ENCODE measurements at places on chromosomes 7 and 10.

DNA sequence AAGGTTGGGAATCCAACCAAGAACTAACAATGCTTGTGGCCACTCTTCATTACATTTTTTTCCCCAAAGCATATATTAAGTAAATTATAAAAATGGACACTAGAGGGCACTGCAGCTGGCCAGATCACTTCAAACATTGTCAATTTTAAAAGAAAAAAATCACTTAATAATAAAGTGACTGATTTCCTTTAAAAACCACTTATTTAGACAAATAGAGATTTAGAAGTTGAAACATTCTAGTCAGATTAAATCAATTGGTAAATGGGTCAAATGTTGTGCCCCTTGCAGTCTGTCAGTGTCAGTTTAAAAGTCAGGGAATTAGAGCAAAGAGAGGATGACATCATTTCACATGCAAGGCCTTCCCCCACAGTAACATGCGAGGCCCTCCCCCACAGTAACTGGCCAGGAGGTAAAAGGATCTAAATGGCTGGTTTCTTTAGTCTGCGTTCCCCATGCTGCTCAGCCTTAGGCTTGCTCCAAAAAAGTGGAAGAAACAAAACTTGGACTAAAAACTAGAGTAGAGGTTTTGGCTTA is 177.9 kb downstream of the SKAP2 start:
- DNase-seq = no peak

DNA sequence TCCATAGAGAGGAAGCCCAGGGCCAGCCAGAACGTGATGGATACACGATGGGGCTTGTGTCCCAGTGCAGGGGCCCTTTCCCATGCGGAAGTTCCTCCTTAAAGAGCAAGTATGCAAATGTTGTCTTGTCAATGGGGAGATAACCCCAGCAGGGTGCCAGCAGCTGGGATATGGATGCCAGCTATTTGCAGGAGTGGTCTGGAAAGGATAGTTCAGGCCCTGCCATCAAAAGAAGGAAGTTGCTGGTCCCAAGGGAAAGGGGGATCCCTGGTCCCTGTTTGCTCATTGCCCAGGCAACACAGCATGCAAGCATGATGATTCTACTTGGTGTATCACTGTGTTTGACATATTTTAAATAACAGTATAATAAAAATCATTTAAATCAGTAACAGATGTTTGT is 73.1 kb upstream of the HECW1 start:
- no peak for DNase-seq

GRCh38 chr7:33604056-33604455 is 301.3 kb upstream of the BMPER start:
- no peak for DNase-seq

- DNase-seq = no peak
These were observed 66.4 kb downstream of the MET start for GRCh38 chr7:116738378-116738777.

GRCh38 chr7:107920048-107920772 is 29.2 kb downstream of the DLD start:
- no peak for DNase-seq

GRCh38 chr10:102401342-102401654 is 5.8 kb downstream of the NFKB2 start:
- no peak for DNase-seq

- no peak for DNase-seq
These were observed 598 bp upstream of the ZEB1 start for GRCh38 chr10:31318382-31318853.

GRCh38 chr7:46165276-46165675 is 244.2 kb upstream of the IGFBP3 start:
- DNase-seq = no peak

DNA sequence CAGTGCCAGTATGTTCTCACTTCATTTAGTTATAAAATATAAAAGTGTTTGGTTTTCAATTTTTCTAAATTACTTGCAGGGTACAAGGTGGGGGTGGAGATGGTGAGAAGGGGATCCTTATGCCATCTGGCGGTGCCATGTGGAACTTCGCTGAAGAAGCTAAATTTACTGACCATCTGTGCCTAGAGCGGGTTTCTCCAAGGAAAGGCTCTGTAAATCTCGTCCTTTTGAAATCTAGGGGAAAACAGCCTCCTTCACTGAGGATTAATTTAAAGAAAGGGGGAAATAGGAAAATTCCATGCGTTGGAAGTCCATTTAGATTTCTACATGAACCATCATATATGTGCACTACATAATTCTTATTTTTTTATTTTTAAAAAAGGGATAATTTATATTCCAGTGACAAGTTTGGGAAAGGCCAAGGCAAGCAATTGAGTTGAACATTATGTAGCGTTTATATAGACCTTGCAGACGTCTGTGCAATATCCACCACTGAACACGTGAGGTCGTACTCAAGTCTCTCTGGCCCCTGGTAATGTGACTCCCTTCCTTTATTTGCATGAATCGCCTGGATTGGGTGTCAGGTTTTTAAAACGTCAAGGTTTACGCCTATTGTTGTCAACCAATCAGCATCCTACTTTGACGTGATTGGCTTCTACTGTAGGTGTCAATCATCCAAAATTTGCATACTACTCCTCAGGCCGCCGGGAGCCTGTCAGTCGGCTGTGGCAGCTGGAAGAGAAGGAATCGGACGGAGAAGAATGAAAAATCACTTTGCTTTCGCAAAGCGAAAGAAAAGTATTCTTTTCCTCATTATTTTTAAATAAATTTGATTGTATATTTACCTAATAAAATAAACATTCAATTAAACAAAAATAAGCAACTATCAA is 297.1 kb upstream of the NFE2L3 start:
- DNase-seq = no peak

DNA sequence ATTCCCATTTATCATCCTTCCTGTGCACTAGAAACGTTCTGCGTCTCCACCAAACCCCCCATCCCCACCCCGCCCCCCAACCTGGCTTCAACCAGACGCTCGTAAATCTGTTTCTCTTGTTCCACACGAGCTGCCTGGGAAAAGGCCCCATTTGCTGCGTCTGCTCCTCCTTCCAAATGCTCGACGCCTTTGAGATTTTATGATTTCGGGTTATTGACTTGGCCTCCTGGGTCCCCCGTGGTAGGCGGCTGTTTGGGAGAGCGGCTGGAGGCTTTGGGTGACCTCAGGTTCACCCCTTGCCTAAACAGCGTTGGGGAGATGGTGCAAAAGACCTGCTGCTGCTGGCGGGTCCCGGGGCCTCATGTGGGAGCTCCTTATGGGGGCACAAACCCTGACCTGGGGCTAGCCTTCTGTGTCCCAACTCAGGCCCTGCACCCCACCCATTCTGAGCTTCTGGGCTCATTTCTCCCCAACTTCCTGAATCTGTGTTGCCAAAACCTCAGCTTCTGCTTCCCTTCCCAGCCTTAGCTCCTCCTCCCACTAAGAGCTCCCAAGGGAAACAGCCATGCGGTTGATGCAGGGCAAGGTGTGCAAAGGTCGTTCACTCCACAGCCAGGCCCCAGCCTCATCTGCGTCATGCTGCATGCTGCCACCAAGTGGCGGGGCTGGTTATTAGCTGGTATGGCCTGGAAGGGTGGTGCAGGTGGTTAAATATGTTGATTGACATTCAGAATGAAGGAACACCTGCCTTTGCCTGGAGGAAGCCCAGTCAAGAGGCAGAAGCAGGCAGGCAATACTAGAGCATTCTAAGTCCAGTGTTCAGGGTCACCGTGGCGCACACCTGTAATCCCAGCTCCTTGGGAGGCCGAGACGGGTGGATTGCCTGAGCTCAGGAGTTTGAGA is 49.1 kb upstream of the ELN start:
- DNase-seq = no peak

DNA sequence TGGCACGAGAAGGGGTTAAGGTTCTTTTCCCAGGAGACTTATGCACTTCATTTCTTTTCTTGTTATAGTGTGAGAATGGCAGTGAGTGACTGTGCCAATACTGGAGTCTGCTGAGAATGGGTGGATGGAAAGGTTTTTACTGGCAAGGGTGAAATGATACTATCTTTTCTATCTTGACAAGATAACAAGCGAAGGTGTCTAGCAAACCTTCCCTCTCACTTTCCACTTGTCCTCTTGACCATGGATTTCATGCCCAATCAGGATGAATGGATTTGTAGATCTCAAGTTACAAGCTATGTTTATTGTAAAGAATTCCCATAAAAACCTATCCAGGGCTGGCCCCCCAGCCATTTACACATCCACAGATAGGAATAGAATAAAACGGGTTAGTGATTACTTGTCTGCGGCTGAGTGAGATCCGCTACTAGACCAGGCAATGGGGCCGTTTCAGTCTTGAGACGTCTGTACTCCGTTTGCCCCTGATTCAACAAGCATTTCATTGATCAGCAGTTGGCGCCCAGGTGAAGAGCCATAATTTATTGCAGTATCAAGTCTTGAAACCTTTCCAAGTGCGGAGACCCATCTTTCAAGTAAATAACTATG is 152.6 kb downstream of the PRKCQ start:
- no peak for DNase-seq

DNA sequence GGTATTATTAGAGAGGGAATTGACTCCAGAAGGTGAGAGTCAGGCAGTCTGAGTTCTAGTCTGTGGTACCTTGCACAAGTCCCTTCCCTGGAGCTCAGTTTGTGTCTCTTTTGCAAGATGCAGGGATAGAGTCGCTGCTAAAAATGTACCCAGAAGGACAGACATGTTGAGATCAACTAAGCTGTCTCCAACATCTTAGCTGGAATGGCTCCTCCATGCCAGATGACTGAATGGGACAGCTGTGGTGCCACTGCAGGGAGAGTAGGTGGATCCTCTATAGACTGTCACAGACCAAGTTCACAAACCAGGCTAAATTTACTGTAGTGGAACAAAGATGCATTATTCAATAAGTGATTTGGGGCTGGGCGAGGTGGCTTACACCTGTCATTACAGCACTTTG is 120.1 kb downstream of the NEURL1 start:
- DNase-seq = no peak

- DNase-seq = no peak
These were observed 411.0 kb upstream of the PCDH15 start for GRCh38 chr10:55212051-55212450.

DNA sequence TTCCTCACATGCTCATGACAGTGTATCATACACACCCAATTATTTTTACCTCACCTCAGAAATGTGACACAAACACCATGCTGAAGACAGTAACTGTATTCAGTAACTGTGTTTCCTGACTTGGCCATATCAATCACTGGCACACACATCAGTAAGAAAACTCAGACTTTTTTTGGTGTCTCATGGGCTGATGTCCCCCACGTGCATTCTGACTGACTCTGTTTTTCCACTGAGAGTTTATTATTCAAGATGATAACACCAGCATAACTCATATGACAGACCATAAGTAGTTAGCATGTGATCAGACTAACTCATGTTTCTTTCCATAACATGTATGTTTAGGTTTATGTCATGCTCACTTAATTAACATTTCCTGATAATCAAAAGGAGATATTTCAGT is 124.8 kb downstream of the CD36 start:
- DNase-seq = no peak

GRCh38 chr7:75611557-75612178 is 119.5 kb downstream of the SPDYE5 start:
- no peak for DNase-seq

- no peak for DNase-seq
These were observed 395 bp upstream of the ZNF25 start for GRCh38 chr10:37976880-37977203.

DNA sequence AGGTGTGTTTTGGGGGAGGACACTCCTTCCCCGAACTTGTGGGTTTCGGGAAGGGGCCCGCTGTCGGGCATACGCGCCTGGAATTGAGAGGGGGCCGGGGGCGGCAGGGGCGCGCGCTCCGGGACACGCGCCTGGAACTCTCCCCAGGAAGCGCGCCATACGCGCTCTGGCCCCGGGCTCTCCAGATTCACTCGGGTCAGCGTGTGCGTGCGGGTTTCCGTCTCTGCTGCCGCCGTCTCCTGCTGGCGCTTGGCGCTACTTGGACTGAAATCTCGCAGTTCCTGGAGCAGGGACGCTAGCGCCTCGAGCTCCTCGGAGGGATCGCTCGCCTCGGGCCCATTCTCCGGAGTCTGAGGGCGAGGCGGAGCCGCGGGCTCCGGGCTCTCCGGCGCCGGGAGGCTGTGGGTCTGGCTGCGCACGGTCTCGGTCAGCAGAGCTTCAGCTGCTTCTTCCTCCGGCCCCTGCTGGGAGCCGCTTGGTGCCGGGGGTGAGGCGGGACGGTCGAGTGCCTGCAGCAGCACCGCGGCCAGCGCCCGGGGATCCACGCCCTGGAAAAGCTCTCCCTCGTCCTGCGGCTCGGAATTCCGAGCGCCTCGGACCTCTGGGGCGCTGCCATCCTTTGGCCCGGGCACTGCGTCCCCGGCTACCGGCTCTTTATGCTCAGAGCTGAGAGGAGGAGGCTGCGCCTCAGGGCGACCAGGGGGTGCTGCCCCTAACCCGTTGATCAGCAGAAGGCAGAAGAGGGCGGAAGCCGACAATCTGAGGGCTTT is 1.1 kb downstream of the VGF start:
- no peak for DNase-seq

- DNase-seq = no peak
These were observed 100.6 kb upstream of the PDE1C start for GRCh38 chr7:32170838-32171237.

- no peak for DNase-seq
These were observed 673.2 kb upstream of the PCDH15 start for GRCh38 chr10:55474258-55474657.

GRCh38 chr10:128286141-128286761 is 160.0 kb upstream of the MKI67 start:
- DNase-seq = no peak

DNA sequence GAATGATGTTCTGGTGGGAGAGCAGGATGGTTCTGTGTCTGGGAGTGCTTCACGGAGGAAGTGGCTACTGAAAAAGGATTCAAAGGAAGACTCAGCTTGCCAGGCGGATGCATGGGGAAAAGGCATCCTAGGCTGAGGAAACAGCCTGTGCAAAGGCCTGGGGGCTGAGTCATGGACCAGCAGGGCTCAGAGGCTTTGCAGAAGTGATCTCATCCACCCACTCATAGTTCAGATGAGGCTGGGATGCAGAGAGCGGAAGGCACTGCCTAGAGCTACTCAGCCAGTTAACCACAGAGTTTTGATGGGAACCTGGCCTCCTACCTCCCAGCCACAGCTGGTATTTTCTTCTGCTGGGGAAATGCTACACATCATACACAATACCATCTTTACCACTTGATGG is 15.8 kb upstream of the ADAMTS14 start:
- DNase-seq = no peak

DNA sequence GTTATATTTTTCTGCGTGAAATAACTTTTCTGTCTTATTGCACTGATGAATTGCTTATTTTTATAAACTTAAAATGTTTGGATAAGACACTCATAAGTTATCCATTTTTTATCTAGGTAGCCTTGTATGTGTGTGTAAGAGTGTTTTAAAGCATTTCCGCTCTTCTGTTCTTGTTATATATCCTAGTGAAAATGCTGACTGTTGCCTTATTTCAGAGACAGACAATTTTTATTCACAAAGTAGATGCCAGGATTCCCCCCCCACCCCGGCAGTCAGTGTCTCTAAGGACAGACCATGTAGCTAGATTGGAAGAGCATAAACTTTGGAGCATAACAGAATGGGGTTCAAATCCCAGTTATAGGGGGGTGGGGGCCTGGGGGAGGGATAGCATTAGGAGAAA is 1.6 kb downstream of the SMC3 start:
- DNase-seq = no peak

All from stimulated activated CD4-positive, alpha-beta T cell treated with anti-CD3 and anti-CD28 coated beads, Interleukin-1b, Interleukin-23, amount 100 ng/mL, for 1 hour (primary cell).